ENCODE measurements at places on chromosomes 6 and 20.
A peak's percentile ranks its signal among the peaks of the same experiment; 100 is the strongest.

DNA sequence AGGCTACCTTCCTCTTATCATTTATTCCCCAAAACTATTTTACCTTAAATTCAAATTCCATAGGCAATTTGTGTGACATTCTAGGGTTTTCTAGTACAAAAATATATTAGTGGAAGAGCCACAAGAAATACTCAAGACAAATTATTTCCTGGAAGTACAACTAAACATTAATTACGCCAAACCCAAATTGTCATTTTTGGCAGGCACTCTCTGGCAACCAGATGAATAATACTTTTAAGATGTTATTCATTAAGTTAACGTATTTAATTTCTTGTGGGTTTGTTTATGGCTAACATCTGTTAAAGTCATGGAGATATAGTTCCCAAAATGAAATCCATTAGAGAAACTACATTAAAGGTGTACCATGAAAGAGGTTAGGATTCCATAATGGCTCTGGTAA lies 40.5 kb downstream of the HMGN3 start:
- DNase-seq: no peak

DNA sequence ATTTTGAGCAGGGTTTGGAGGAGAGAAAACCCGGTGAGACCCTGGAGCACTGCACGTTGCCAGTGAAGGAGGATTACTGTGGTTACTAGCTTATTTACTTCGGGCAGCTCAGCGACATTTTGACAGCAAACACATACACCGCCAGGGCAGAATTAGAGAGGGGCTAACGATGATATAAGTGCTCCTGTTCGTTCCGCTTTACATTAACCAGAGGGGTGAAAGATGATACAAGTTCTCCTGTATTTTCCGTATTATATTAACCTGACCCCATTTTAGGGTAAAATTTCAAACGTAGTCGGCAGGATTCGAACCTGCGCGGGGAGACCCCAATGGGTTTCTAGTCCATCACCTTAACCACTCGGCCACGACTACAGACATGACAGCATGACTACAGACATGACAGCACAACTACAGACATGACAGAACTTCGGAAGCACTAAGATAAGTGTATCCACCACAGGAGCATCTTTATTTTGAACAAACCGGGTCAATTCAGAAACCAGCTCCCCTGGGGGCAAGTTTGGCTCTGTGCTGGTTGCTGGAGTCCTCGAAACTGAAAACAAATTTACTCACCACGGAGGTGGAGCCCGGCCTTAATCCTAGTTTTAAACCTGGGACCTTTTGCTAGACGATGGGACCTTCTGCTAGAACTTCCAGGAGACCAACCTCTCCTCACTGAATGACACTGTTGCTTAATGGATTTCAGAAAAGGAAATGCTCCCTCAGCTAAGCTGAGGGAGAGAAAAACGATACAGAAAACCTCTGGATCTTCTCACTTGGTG lies 80.4 kb upstream of the ZNF184 start:
- DNase-seq: peak; percentile 43

- no peak for DNase-seq
Observed at GRCh38 chr6:107704347-107705013, 119.6 kb downstream of the SCML4 start.

DNA sequence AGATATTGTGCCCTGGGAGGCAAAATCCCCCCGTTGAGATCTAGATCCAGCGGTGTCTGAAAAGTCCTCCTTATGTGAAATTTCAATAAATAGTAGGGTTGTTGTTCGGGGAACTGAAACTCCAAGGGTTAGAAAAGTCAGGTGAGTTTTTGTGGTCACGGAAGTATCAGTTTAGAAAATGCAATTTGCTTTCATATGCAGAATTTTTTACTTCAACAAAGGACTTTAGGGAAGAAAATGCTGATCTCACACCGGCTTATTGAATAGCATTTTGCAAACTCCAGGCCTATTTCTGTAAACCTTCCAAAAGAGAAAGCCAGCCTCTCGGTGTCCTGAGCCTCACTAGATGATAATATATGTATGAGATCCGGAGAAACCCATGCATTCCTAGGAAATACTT lies 254.7 kb downstream of the TSHZ2 start:
- no peak for DNase-seq

DNA sequence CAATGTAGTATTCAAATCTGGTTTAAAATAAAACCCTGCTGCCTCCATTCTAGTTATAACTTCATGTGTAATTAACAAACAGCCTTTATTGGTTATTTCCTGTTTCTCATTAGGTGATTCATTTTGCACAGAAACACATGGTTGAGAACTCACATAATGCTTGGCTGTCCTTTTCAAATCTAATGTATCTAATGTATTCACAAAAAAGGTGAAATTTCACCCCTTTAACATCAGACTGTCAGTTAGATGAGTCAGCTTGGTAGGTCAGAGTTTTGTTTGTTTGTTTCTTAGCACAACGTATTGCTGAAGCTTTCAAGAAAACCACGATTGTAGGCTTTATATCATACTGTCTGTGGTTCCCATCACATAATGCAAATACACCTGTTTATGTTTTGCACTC lies 78.7 kb upstream of the TMEM30A start:
- no peak for DNase-seq

DNA sequence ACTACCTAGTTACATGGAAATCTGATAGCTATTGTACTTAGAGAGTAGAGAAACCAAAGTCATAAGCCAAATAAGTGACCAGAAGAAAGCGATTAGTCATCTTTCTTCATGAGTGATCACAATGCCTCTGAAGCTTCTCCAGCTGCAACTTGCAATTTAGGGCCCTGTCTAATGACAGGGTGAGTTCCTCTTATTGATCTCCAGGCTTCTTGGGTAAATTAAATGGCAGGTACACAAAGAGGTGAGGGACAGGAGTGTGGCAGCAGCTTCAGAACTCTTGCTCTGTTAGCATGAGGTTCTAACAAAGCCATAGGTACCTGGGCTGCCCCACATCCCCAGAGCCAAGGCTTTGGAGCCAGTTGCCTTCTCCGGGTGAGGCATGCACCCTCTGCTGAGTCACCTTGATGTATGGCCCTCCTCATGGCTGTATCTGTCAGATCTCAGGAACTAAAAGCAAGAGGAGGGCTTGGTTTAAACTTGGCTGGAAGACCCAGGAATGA lies 60.8 kb downstream of the PRDM1 start:
- no peak for DNase-seq

GRCh38 chr6:121302882-121303281 lies 31.4 kb downstream of the TBC1D32 start:
- DNase-seq: no peak

DNA sequence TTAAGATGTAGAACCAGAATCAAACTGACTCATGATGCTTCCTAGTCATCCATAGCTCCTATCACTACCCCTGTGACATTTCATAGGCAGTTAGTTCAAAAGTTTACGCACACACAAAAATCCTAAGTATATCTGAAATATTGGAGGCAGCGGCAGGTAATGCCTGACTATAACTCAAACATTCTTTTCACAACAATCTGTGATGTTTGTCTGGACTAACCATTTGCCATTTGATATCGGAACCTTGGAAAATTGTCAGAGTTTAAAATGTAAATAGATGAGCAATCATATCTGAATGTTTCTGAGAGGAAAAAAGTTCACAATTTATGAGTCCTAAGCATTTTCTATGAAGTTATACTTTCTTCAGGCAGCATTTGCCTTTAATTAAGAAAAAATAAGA lies 1078.2 kb downstream of the EPHA7 start:
- no peak for DNase-seq

DNA sequence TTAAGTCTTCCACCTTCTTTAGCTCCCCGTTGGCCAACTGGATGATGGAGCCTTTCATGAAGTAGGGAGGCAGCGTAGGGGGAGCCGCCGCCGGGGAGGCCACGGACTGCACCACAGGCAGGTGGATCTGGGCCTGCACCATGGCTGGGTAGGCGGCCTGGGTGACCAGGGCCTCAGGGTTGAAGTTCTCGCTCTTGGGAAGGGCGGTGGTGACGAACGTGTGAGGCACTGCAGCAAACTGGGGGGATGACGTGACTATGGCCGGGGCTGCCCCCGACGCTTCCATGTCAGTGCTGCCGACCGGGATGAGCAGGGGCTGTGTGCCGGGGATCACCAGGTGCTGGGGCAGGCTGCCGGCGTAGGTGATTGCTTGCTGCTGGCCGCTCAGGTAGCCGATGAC lies 88.1 kb downstream of the GMPR start:
- no peak for DNase-seq

DNA sequence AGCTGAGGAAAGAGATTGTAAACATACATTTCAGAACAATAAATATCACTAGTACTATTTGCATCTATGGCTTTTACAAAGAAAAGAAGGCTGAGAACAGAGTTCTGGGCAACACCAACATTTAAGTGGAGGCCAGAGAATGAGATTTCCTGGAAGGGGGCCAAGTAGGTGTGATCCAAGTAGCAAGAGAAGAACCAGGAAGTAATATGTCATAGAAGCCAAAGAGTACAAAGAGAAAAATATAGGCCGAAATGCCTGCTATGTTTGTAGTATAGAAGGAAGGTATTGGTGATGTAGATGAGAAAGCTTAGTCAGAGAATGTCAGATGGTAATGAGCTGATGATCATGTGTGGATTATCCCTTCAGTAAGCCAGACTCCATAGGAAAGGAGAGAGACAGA lies 94.5 kb downstream of the PERP start:
- DNase-seq: no peak

GRCh38 chr6:49579649-49580048 lies 29.2 kb downstream of the C6orf141 start:
- DNase-seq: no peak

GRCh38 chr20:50449738-50450492 lies 60.3 kb upstream of the PTPN1 start:
- no peak for DNase-seq
